IMR-90 (cell line): ENCODE measurements at places on chromosomes 6 and 20.

GRCh38 chr6:98777762-98778161, 56.6 kb upstream of the POU3F2 start:
- DNase-seq: no peak

GRCh38 chr6:136922685-136923006, 545 bp downstream of the SLC35D3 start:
- DNase-seq: no peak

DNA sequence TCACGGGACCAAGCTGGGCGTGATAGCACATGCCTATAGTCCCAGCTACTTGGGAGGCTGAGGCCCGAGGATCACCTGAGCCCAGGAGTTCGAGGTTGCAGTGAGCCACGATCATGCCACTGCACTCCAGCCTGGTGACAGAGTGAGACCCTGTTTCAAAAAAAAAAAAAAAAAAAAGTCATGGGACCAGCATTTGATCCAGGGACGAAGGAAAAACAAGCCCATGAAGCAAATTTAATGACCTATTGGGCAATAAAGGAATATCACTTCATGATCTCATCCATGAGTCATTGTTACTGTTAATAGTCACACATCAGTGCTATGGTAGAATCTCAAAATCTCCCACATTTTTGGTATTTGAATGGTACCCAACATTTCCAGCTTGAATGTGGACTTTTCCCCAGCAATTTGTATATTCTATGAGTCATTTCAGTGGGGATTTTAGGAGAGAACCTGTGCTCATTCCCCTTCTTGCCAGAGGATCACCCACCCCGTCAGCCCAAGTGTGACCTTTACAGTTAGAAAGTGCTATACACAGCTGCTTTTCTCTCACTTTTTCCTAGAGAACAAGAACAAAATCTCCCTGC, 8.5 kb upstream of the SOD2 start:
- DNase-seq: peak; percentile 97

DNA sequence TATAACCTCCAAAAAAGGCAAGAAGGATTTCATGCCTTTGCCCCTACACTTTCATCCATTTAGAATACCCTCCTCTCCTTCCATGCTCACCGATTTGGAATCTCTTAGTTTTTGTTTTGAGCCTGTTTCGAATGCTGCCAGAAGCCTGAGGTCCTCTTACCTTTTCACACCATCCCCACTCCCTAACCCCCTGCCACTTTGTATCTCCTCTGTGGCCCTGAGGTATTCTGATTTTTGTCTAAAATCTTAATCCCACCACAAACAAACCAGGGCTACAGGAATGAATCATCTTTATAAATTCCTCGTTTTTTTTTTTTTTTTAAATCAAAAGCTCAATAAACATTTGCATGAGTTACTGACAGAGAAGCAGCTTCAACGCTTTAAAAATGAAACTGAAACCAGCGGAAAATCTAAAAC, 1.6 kb upstream of the RPS12 start:
- peak; percentile 59 for DNase-seq
